Hematopoietic multipotent progenitor cell treated with erythropoietin and hydrocortisone succinate and interleukin-3 and kit ligand, for 6 days (in vitro differentiated cells): ENCODE measurements at places on chromosomes 1 and 21.
A peak's percentile ranks its signal among the peaks of the same experiment; 100 is the strongest.

GRCh38 chr1:172350856-172351255, 69.6 kb upstream of the C1orf105 start:
- DNase-seq = no peak

DNA sequence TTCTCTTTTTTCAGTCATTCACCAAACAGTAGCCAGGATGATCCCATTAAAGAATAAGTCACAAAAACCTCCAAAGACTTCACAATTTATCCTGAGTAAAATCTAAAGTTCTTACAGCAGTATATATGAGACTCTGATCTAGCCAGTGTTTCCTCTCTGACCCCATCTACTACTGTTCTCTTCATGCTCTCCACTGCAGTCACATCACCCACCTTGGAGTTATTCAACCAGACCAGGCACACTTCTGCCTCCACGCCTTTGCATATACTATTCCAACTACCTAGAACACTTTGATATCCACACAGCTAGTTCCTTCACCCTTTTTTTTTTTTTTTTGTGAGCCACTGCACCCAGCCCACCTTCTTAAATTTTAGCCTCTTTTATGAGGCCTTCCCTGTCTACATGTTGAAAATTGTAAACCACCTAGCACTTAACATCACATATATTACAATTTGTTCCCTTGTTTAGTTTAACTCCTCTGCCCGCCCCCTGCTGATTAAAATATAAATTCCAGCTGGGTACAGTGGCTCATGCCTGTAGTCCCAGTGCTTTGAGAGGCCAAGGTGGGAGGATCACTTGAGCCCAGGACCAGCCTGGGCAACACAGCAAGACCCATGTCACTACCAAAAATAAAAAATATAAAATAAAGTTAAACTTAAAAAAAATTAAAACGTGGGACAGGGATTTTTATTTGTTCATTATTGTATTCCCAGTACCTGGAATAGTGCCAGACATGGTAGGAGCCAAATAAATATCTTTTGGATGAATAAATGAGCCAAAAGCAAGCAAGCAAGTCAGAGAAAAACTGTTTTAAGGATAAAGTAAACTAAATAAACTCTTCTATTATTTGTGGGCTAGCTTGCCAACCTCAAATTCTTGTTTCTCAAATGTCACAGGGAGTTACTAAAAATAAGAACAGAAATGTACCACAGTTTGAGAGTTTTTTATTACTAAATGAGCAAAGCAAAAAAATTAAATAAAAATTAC, 35.2 kb upstream of the MUTYH start:
- DNase-seq = no peak

GRCh38 chr21:42505090-42505726, 8.4 kb upstream of the SLC37A1 start:
- DNase-seq = peak; percentile 11

GRCh38 chr1:110594456-110595352, 11.5 kb downstream of the KCNA2 start:
- no peak for DNase-seq

DNA sequence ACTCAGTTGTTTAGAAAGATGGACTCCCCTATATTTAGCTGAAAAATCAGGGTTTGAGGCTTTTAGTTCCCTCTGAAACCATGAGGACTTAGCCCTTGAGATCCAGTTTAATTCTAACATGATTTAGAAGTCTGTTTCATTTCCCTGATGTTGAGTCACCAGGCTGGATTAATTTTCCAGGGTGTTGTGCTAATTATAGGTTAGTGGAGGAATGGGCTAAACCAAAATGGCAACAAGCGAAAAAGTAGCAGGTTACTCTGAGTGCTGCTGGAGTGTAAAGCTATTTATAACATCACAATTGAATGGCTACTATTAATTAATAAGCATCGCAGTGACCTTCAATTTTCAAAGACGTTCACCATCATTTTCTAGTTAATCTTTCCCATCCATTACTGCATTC, 15.5 kb upstream of the USP24 start:
- DNase-seq = no peak

DNA sequence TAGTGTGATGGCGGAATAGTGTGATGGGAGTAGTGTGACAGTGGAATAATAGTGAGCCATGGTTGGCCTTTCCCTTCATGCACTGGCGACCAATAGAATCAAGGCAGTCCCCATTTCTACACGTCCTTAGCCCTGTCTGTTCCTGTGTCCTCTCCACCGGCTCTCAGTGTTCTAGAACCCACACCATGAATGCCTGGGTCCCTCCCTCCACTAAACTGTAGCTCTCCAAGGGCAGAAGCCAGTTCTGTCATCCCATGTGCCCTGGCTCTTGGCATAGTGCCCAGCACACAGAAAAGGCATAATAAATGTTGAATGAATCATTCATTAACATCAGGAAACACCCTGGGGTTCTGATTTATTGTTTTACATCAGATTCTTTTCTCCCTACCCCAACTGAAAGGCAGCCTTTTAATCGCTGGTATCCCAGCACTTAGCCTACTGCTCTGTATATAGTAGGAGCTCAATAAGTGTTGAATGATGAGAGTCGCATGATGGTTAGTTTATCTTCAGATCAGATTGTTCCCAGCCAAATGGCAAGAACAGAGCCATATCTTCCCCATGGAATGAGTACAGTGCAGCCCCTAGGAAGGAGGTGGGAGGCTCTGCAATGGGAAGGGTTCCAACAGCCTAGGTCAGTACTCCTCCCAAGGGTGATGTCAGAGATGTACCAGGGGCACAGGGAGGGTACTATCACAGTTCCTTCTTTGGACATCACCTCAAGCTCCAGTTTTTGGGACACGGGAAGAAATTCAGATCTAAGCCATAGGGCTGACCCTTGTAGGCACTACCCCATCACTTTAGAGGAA, 325.7 kb downstream of the HHAT start:
- DNase-seq = no peak

GRCh38 chr21:29523646-29524045, 224.9 kb downstream of the BACH1 start:
- no peak for DNase-seq

DNA sequence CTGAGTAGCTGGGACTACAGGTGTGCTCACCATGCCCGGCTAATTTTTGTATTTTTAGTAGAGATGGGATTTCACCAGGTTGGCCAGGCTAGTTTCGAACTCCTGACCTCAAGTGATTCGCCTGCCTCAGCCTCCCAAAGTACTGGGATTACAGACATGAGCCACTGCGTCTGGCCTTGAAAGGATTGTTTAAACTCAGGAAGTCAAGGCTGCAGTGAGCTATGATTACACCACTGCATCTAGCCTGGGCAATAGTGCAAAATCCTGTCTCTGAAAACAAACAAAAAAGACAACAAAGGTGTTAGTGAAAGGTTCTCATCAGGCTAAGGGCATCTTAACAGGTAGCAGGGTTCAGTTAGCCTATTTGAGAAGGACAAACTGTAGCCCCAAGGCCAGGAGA, 14.2 kb upstream of the ZNF496 start:
- DNase-seq = no peak

DNA sequence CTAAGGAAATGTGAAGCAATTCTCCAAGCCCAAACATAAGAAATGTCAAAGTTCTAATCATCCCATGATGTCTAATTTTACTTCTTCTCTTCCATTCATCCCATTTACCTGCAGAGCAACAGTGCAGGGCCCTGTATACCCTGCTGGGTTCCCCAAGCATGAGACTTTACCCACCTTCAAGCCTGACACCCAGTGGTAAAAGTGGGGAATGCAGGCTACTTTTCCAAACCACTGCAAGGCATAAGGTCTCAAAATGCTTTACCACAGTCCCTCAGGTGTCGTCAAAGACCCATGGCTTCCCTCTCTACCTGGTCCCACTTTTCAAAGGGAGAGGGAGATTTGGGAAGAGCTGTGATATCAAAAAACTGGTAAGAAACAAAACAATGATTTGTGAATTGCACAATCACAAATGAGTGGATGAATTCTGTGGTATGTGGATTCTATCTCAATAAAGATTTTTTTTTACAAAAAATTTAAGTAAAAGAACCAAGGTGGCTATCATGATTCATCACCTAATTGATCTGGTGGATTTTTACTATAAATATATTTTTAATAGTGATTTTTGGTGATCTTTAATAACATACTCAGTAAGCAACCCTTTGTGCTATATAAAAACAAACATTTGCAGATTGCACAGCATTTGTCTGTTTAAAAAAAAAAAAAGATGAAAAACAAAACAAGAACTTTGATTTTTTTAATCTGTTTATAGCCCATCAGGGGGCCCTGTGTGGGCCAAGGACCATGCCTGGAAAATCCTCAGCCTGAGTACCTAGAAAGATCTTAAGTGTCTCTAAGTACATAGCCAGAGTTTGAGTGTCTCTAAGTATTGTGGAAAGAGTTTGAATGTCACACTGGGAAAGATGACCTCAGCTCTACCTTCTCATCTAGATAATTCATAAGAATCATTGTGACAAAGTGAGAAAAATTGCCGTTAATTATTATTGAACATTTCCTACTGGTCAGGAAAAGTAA, 73.1 kb upstream of the GJB5 start:
- peak; percentile 56 for DNase-seq

- no peak for DNase-seq
Observed at GRCh38 chr21:26368591-26369320, 198.2 kb upstream of the APP start.
